ENCODE measurements at places on chromosomes 5 and 9.

GRCh38 chr9:94222870-94223269 is 36.2 kb upstream of the ZNF169 start:
- no peak for DNase-seq

- no peak for DNase-seq
Measured at GRCh38 chr5:130111746-130112145, 207.5 kb downstream of the CHSY3 start.

DNA sequence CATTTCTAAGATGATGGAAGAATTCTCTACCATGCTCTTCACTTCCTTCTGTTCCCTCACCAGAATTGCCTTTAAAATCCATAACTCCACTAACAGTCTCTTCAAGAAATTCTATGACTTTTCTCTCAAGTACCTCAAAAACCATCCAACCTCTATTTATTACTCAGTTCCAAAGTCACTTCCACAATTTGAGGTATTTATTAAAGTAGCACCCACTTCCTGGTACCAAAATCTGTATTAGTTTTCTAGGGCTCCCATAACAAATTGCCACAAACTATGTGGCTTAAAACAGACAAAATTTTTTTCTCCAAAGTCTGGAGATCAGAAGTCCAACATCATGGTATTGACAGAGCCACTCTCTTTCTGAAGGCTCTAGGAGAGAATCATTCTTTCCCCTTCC is 4.9 kb upstream of the SPTLC1 start:
- DNase-seq, result no peak

GRCh38 chr9:107049046-107049802 is 186.3 kb downstream of the ZNF462 start:
- no peak for DNase-seq

DNA sequence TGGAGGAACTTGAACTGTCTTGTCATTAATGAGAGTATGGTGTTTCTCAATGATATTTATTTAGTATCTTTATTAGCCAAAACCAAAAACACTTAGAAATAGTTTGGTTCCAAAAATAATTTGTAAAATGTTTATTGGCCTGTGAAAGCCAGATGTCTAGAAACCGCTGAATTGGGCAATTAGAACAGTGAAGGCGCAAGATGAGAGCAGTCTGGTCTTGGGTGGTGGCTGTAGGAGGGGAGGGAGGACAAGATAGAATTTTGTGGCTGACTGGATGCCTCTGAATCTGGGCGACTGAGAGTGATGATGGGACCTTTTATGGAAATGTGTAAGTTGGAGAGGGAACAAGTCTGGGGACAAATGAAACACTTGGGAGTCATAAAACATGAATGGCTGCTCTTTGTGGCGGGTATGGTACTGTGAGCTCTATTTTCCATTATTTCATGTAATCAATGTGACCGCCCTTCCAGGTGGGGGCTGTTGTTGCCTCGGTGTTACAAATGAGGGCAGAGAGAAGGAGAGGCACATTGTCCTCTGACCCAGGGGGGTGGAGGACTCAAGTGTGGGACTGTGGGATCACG is 35.5 kb downstream of the PDZD2 start:
- no peak for DNase-seq

GRCh38 chr5:57402348-57402747 is 80.3 kb downstream of the ACTBL2 start:
- no peak for DNase-seq

GRCh38 chr5:163735069-163735468 is 229.7 kb downstream of the MAT2B start:
- no peak for DNase-seq

Data from type B pancreatic cell (in vitro differentiated cells).